ENCODE measurements at places on chromosomes 1 and 21.

DNA sequence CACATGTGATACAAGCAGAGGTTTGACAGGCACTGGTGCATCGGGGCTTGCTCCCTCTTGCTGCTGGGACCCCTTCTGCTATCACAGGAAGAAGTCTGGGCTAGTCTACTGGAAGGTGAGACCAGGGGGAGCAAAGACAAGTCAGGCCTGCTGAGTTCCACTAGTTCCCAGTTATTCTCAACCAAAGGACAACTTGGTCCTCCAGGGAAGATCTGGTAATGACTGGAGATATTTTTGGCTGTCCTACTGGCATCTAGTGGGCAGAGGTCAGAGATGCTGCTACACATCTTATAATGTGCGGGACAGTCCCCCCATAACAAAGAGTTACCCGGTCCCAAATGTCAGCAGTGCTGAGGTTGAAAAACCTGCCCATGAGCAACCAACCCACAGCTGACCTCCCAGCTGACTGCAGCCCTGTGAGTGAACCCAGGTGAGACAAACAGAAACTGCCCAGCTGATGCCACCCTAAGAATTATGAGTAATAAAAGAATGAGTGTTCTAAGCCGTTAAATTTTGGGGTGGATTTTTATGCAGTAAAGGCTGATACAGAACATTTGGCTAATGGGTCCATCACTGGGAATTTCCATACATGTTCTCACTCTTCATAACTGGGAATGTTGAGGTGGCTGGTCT, 71.6 kb downstream of the NENF start:
- no peaks in the 10 kb centered on the region for H3K4me1 ChIP-seq
- H3K27me3 ChIP-seq: no peaks in the 10 kb centered on the region
- H3K27ac ChIP-seq: no peak overlapping the region
- no peak overlapping the region for H3K4me3 ChIP-seq

DNA sequence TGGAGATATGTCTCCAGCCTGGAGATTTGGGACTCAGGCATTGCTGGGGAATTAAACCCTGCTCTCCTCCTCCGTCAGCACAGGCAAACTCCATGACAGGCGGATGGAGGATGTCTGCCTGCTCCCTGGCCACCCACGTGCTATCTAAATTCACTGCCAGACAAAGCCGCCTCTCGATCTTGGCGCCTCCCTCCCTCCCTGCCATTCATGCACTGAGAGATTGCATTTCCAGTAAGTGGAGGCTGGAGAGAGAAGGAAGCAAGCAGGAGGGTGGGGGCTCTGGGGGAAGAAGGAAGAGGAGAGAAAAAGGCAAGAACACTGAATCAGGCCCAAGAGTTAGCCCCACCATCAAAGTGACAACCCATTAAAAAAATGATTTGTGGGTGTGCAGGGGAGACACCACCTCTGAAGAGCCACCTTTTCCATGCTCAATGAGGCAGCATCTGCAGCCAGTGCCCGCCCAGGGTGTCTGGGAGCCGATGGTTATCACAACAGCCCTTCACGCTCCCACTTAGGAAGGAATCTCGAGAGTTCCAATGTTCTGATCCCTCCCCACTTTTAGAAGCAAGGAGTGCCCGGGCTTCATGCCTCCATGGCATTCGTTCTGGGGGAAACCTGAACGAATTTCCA, 183.0 kb downstream of the HIVEP3 start:
- H3K27me3 ChIP-seq: no peaks in the 10 kb centered on the region
- H3K4me1 ChIP-seq: peaks cover 19% of the 10 kb centered on the region
- no peaks in the 10 kb centered on the region for H3K36me3 ChIP-seq
- H3K4me3 ChIP-seq: no peak overlapping the region
- H3K27ac ChIP-seq: peak overlapping the region; percentile 57

DNA sequence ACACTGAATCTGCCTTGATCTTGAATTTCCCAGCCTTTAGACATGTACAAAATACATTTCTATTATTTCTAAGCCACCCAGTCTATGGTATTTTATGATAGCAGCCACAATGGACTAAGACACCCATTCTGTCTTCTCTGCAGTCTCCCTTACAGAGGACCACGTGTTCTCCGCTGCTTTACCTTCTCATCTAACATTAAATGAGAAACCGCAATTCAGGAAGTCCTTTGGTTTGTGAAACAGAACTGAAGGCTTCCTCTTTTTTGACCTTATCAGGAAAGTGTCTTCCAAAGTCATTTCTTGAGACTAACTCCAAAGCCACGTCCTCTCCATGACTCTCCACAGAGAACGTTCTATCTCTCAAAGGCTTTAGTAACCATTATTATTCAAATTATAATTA, 560.1 kb downstream of the OMA1 start:
- H3K27ac ChIP-seq: no peak overlapping the region
- H3K27me3 ChIP-seq: no peaks in the 10 kb centered on the region
- no peak for DNase-seq

DNA sequence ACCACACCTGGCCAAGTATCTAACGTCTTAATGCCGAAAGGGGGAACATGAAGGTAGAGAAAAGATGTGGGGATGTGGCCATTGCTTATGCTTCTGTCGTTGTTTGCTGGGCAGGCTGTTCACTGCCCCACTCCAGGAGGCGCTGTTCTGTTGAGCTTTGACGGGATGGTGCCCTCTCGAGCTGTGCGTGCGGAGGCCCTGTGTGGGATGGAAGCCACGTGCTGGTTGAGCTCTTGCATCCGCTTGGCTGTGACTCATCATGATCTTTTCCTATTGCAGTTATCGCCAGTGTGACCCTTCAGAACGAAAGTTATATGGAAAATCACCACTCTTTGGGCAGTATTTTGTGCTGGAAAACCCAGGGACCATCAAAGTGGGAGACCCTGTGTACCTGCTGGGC, 26.3 kb downstream of the MTARC1 start:
- no peaks in the 10 kb centered on the region for H3K36me3 ChIP-seq
- H3K4me1 ChIP-seq: peaks cover 5% of the 10 kb centered on the region
- no peak overlapping the region for H3K27ac ChIP-seq
- no peak overlapping the region for H3K4me3 ChIP-seq
- H3K27me3 ChIP-seq: no peaks in the 10 kb centered on the region
- DNase-seq: no peak

DNA sequence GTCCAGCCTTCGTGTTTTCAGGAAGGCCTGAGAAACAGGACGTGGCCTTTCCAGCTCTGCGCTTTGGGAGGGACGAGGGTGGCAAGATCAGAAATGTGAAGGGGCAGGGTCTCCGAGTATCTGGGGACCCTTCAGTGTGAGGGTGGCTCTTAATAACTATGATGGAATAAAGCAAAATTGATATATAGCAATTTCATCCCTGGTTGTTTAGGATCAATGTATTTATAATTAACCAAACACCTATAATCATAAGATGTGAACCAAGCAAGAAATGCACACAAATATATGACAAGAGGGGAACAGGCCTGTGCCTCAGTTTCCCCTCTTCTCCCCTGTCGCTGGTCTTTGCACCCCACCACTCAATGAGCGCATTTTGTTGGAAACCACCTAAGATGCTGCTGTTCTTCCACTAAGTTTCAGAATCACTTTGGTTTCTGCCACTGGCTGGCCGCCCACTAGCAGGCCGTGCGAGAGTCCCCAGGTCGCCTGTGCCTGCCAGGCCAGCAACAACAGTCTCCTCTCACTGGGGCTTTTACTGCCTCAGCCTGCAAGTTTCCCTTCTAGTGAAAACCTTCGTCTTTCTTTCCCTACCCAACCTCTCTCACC, 36.6 kb downstream of the UBASH3A start:
- H3K27ac ChIP-seq: no peak overlapping the region
- H3K4me1 ChIP-seq: no peaks in the 10 kb centered on the region
- no peaks in the 10 kb centered on the region for H3K36me3 ChIP-seq
- H3K27me3 ChIP-seq: no peaks in the 10 kb centered on the region

- DNase-seq: peak; percentile 22
- no peaks in the 10 kb centered on the region for H3K27me3 ChIP-seq
- H3K27ac ChIP-seq: no peak overlapping the region
- H3K36me3 ChIP-seq: no peaks in the 10 kb centered on the region
These were observed 10.0 kb upstream of the AGPAT3 start for GRCh38 chr21:43854773-43855633.

GRCh38 chr1:203176273-203177035, 828 bp upstream of the MYBPH start:
- H3K36me3 ChIP-seq: no peaks in the 10 kb centered on the region
- no peak overlapping the region for H3K27ac ChIP-seq
- peaks cover 21% of the 10 kb centered on the region for H3K4me1 ChIP-seq
- DNase-seq: no peak

DNA sequence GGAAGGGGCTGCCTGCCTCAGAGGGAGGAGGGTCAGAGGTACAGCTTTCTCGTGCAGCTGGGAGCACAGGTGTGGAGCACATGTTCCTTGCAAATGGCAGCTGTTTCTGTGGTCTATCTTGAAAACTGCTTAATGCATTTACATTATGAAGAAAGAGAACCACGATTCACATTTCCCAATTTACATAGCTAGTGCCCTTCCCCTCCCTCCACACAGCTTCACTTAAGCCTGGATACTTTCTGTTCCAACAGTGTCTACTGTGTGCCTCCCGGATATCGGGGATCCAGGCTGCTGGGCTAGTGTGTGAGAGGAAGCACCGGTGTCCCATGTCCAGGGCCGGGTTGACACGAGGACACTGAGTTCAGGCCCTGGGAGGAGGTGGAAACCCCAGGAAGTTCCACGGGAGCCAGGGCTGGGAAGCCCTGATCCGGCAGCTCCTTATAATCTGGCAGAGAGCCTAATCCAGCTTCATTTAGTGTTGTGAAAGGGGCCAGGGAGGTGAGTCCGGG, 31.6 kb downstream of the TMCC2 start:
- H3K4me1 ChIP-seq: peaks cover 9% of the 10 kb centered on the region
- DNase-seq: peak; percentile 45
- peaks cover 19% of the 10 kb centered on the region for H3K27me3 ChIP-seq

GRCh38 chr21:44854664-44855446, 18.6 kb downstream of the PTTG1IP start:
- H3K36me3 ChIP-seq: peaks cover 54% of the 10 kb centered on the region
- DNase-seq: no peak
- H3K4me1 ChIP-seq: no peaks in the 10 kb centered on the region
- no peak overlapping the region for H3K27ac ChIP-seq
- no peak overlapping the region for H3K4me3 ChIP-seq

DNA sequence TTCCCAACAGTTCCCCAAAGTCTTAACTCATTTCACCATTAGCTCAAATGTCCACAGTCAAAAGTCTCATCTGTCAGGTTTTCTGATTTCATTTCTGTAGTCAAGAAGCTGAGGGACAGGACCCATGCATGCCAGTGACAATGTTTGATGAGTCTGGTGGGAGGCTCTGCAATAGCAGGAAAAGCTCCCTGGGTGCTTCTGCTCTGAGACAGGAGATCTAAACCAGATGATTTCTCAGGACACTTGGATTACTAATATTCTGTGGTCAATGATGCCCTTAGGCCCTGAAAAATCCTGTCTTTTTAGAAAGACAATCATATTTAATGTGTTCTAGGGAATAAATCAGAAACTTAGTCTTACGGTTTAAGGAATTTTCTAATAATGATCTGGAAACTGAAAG, 56.4 kb downstream of the PCBP3 start:
- DNase-seq: no peak
- no peak overlapping the region for H3K4me3 ChIP-seq
- no peaks in the 10 kb centered on the region for H3K27me3 ChIP-seq
- H3K27ac ChIP-seq: no peak overlapping the region

GRCh38 chr1:3697104-3697503, 44.8 kb downstream of the TP73 start:
- H3K4me3 ChIP-seq: no peak overlapping the region
- no peak for DNase-seq
- H3K4me1 ChIP-seq: no peaks in the 10 kb centered on the region
- no peak overlapping the region for H3K27ac ChIP-seq

- H3K27me3 ChIP-seq: no peaks in the 10 kb centered on the region
- H3K36me3 ChIP-seq: no peaks in the 10 kb centered on the region
- no peak overlapping the region for H3K27ac ChIP-seq
- H3K4me3 ChIP-seq: no peak overlapping the region
These were observed 264.4 kb downstream of the NTNG1 start for GRCh38 chr1:107405236-107405635.

- no peak overlapping the region for H3K27ac ChIP-seq
- H3K27me3 ChIP-seq: no peaks in the 10 kb centered on the region
- peaks cover 4% of the 10 kb centered on the region for H3K4me1 ChIP-seq
- no peak for DNase-seq
These were observed 339.9 kb upstream of the TMPRSS15 start for GRCh38 chr21:18743531-18743930.

DNA sequence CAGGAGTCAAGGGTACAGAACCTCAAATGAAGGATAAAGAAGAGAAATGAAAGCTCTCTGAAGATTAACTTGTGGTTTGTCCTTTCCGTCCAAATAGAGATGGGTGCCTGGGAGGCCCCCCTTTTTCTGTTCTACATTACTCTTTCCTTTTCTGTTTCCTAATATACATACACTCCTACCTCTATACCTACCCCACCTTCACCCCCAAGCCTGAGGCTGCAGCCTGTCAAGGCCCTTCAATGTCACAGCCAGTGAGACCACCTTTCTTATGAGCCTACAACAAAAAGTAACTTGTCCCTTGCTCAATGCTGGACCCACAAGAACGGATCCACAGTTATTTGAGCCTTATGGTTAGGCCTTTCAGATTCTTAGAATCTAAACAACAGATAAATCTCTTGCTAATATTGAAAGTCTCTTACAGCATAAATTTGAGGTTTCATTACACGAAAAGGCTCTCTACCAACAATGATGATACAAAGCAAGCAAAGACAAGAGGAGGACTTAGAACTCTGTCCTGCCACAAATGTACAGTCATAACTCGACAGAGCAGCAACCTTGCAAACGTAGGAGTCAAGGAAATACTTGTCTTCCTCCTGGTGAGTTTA, 4.1 kb upstream of the TRAF3IP3 start:
- H3K36me3 ChIP-seq: no peaks in the 10 kb centered on the region
- no peak for DNase-seq
- H3K4me3 ChIP-seq: no peak overlapping the region
- no peaks in the 10 kb centered on the region for H3K27me3 ChIP-seq

DNA sequence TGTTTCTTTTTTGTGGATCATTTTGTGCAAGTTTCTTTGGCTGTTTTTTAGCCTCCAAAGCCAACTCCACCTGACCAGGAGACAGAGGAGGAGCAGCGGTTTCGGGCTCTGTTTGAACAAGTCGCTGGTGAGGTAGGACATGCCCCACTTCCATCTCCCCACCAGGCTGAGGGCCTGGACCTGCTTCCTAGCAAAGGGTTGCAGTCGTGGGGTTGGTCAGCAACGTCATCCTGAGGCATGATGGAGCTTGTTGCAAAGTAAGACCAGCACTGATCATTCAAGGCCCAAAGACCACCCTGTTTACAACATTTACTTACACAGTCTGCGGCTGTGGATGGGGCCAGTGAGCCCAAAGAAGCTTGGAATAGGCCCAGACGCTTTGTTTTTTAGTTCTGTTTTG, 40.3 kb downstream of the CAPN9 start:
- DNase-seq: no peak
- no peak overlapping the region for H3K27ac ChIP-seq
- no peak overlapping the region for H3K4me3 ChIP-seq
- peaks cover 12% of the 10 kb centered on the region for H3K27me3 ChIP-seq

- H3K4me1 ChIP-seq: no peaks in the 10 kb centered on the region
- DNase-seq: no peak
- no peak overlapping the region for H3K27ac ChIP-seq
- H3K4me3 ChIP-seq: no peak overlapping the region
- H3K27me3 ChIP-seq: no peaks in the 10 kb centered on the region
These were observed 113.3 kb downstream of the KIAA0319L start for GRCh38 chr1:35443768-35444518.

Measured in cardiac muscle cell (in vitro differentiated cells and primary cell).